ENCODE measurements at places on chromosomes 13 and 19.
A peak's percentile ranks its signal among the peaks of the same experiment; 100 is the strongest.

DNA sequence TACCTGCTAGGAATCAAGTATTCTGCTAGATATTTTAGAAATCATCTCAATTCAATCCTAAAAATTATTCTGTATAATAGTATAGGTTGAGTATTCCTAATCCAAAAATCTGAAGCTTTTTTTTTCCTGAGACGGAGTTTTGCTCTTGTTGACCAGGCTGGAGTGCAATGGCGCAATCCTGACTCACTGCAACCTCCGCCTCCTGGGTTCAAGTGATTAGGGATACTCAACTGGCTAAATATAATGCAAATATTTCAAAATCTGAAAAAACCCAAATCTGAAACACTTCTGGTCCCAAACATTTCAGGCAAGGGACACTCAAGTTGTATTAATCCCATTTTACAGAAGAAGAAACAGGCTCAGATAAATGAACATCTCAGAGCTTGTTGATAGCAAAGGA lies 17.2 kb upstream of the USPL1 start:
- no peak for DNase-seq

DNA sequence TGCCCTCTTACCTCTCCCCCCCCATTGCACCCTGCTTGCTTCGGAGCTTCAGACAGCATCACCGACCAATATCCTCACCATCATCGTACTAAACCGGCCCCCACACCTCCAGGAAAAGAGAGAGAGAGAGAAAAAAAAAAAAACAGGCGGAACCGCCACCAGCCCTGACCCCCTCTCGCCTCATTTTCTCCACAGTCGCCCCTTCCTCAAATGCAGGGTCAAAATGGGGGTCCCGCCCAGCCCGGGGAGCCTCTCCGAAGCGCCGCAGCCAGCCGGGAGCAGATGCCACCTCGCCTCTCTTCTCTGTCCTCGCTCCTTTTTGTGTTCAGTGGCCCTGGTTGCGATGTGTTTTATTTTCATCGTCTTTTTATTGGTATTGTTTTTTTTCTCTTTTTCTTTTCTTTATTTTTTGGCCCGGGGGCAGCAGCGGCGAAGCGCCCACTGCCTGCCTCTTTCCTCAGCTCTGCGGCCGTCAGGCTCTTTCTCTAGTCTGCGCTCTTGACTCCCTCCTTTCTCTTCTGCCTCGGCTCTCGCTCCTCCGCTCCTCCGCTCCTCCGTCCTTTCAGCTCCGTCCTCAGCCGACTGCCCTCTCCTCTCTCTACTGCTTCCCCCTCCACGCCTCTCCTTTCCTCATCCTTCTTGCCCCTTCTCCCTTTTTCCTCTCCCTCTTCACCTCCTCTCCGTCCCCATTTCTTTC lies 41.4 kb downstream of the DEDD2 start:
- peak; percentile 13 for DNase-seq

- no peak for DNase-seq
Observed at GRCh38 chr13:94305463-94305862, 174.0 kb downstream of the DCT start.

- DNase-seq, result no peak
Observed at GRCh38 chr19:46251416-46251815, 21.9 kb downstream of the IGFL1 start.

GRCh38 chr13:33545492-33545891 lies 259.9 kb upstream of the STARD13 start:
- DNase-seq, result no peak

- no peak for DNase-seq
Observed at GRCh38 chr13:20190481-20191310, 2.0 kb downstream of the GJB2 start.

- no peak for DNase-seq
Observed at GRCh38 chr13:59891053-59891452, 272.7 kb downstream of the DIAPH3 start.

GRCh38 chr13:33212396-33212795 lies 73.2 kb downstream of the STARD13 start:
- no peak for DNase-seq

DNA sequence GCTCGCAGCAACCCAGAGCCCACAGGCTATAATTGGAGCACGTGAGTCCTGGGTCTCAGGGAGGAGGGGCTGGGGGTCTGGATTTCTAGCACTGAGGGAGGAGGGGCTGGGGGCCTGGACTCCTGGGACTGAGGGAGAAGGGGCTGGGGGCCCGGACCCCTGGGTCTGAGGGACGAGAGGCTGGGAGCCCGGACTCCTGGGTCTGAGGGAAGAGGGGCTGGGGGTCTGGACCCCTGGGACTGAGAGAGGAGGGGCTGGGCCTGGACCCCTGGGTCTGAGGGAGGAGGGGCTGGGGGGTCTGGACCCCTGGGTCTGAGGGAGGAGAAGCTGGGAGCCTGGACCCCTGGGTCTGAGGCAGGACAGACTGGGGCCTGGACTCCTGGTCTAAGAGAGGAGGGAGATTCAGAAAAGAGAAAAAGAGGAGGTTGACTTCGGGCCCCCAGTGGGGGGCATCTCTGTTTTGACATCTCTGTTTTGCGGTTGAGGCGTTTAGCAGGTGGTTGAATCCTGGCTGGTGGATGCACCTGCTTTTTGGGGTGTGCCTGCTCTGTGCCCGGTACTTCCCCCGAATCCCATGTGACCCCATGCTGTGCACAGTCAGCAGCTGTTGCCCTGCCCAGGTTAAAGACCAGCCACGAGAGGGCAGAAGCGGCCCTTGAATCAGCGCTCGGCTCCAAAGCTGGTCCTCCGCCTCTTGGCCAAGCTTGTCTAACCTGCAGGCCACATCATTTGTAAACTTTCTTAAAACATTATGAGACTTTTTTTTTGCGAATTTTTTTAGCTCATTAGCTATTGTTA lies 10.5 kb downstream of the PVR start:
- peak; percentile 44 for DNase-seq

DNA sequence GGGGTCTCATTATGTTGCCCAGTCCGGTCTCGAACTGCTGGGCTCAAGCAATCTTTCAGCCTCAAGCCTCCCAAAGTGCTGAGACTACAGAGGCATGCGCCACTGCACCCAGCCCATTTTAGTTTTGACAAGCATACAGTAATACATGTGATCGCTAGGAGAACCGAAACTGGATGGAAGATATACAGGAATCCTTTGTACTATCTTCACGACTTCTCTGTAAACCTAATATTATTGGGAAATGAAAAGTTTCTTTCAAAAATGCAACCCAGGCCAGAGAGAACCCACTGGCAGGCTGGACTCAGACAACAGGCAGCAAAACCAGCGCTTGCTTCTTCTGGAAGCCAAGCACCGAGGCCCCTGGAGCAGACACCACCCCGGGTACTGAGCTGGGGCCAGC lies 9.4 kb downstream of the C19orf12 start:
- no peak for DNase-seq

- no peak for DNase-seq
Observed at GRCh38 chr19:7989071-7989575, 16.3 kb downstream of the ELAVL1 start.

GRCh38 chr13:66405908-66406802 lies 824.0 kb downstream of the PCDH9 start:
- no peak for DNase-seq

DNA sequence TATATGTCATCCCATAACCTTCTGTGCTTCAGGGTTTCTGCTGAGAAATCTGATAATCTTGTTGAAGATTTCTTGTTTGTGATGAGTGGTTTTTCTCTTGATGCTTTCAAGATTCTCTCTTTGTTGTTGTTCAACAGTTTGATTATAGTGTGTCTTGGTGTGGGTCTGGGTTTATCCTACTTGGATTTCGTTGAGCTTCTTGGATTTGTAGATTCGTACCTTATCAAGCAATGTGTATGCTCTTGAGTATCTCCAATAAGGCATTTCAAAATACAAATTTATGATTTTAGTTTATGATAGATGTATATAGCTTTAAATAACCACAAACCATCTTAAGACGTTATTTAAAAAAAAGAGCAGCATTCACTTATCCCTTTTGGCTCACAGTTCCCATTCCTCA lies 57.5 kb downstream of the URI1 start:
- no peak for DNase-seq

DNA sequence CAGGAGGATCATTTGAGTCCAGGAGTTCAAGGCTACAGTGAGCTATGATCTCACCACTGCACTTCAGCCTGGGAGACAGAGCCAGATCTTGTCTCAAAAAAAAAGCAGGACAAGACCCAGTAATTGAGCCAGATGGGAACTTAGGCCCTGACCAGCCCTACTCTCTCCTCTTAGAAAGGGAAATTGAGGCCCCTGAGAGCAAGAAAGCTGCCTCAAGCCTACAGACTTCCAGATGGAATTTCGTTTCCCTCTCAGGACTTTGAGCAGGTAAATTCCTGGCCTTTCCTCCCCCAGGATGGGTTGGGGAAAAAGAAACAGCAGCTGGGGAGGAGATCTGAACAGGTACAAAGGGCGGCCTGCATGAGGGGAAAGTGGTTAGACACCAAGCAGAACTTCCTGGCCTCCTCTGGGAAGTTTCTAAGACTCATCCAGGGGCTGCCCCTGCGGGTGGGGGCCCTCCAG lies 3.6 kb upstream of the BCL3 start:
- DNase-seq, result no peak

GRCh38 chr19:2315818-2316353 lies 7.9 kb upstream of the LINGO3 start:
- DNase-seq, result no peak

GRCh38 chr13:30551189-30551588 lies 66.5 kb upstream of the USPL1 start:
- DNase-seq, result no peak

GRCh38 chr19:2135474-2136402 lies 15.6 kb downstream of the AP3D1 start:
- DNase-seq, result no peak

GRCh38 chr13:98228661-98229341 lies 51.7 kb upstream of the RNF113B start:
- no peak for DNase-seq

GRCh38 chr13:40666933-40667621 lies 636 bp upstream of the FOXO1 start:
- DNase-seq, result no peak

GRCh38 chr13:23778879-23779278 lies 110.3 kb downstream of the MIPEP start:
- no peak for DNase-seq

GRCh38 chr19:38944981-38945506 lies 14.3 kb downstream of the MRPS12 start:
- DNase-seq, result no peak

DNA sequence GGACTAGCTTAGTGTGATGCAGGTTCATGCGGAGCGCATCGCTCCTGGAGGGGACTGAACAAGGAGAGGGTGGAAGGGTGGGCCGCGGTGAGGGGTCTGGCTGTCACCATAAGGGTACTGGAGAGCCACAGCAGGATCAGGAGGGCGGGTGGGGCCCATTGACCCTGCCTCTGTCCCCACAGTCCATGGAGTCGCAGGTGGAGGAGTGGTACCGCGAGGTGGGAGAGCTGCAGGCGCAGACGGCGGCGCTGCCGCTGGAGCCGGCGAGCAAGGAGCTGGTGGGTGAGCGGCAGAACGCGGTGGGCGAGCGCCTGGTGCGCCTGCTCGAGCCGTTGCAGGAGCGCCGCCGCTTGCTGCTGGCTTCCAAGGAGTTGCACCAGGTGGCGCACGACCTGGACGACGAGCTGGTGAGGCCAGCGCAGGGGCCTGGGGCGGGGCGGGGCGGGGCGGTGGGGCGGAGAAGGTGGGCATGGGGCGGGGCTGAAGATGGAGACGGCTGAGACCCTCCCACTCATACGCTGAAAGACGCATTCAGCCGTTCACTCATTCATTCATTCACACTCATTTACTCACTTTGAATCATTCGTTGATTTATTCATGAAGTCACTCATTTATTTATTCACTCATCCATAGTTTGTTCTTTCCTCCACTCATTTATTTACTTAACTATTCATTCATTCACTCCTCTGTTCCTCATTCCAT lies 27.5 kb upstream of the SHKBP1 start:
- peak; percentile 77 for DNase-seq

DNA sequence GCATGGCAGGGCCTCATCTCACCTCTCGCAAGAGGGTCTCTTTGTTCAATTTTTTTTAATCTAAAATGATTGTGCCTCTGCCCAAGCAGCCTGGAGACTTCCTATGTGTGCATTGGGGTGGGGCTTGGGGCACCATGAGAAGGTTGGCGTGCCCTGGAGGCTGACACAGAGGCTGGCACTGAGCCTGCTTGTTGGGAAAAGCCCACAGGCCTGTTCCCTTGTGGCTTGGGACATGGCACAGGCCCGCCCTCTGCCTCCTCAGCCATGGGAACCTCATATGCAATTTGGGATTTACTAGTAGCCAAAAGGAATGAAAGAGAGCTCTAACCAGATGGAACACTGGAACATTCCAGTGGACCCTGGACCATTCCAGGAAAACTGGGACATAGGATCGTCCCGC lies 8.0 kb downstream of the FXYD3 start:
- DNase-seq, result no peak

GRCh38 chr13:110636053-110636475 lies 20.7 kb downstream of the NAXD start:
- DNase-seq, result no peak

GRCh38 chr19:31500197-31500830 lies 151.1 kb upstream of the TSHZ3 start:
- DNase-seq, result no peak

DNA sequence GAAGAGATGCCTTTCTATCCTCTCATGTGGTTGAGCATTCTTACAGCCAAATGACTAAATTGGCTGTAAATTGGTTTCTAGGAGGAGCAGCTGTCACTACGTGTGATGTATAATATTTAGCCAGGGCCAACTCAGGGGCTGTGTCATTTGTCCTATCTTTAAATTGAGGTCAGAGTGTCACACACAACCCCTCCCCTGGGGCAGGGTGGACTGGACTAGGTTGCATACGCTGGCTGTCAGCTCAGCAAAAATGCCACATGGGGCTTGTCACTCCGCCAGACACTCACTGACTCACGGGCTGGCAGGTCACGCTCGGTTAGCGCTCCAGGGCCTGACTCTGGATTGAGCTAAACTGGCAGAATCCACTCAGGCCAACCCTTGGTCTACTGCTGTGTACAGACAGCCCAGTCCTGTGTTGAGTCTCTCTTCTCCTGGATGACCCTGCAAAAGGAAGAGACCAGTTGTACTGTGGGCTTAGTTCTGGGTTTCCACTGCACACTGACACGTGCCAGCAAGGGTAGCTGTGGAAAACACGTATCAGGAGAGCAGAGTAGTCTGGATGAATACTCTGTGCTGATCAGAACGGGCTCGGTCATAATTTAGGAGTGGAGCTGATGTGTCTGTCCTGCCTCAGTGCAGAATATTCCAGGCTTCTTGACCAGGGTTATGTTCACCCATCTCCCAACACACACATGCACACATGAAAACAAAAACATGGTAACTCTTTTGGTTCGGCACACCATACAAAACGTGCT lies 29.1 kb downstream of the SHISA2 start:
- no peak for DNase-seq

Measured in stimulated activated naive CD4-positive, alpha-beta T cell treated with Interleukin-2 at 50 U/mL for 16 hours (primary cell).